Fibroblast of villous mesenchyme (primary cell): ENCODE measurements at places on chromosomes 13 and 19. TPM values are rescaled to one million over a fixed set of nuclear protein-coding genes. Genes with fewer than 3 reads are reported as not detected.
A peak's percentile ranks its signal among the peaks of the same experiment; 100 is the strongest.

- DNase-seq: no peak
Observed at GRCh38 chr13:39960191-39960590, 304.7 kb downstream of the COG6 start.

DNA sequence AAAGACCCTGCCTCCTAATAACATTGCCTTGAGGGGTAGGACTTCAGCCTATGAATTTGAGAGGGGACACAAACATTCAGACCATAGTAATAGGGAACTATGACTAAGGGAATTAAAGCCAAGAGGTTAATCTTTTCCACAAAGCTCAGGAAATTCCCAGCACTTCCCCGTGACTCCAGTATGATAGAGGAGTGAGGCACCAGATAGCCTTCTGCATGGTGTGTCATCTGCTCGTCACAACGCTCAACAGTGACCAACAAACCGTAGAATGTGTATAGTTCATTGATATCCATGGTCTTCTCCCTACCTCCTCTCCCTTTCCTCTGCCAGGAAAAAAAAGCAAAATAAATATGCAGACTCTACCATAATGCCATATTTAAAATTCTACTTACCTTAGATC, 64.4 kb downstream of the B3GLCT start:
- no peak for DNase-seq

- DNase-seq: no peak
Observed at GRCh38 chr19:51204321-51204720, 20.6 kb upstream of the CD33 start.

The LRG1 gene
- total RNA-seq: not detected in 2 replicates

- no peak for DNase-seq
Observed at GRCh38 chr19:38836983-38837626, 5.5 kb upstream of the ECH1 start.

DNA sequence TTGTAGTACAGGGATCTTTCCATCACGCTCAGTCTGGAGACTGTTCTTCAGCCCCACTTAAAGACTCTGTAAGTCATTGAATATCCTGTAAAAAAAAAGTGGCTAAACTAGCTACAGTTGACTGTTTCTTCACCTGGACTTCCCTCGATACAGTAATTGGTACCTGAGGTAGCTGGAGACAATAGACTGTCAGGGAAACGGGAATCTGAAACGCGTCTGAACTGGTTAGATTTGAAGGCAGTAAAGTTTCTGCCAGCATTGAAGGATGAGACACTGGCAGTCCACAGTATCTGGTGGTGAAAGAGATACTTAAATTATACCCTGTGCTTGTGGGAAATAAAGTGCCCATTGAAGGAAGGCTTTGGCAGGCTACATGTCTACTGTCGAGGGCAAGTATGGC, 550.5 kb downstream of the IRS2 start:
- no peak for DNase-seq

DNA sequence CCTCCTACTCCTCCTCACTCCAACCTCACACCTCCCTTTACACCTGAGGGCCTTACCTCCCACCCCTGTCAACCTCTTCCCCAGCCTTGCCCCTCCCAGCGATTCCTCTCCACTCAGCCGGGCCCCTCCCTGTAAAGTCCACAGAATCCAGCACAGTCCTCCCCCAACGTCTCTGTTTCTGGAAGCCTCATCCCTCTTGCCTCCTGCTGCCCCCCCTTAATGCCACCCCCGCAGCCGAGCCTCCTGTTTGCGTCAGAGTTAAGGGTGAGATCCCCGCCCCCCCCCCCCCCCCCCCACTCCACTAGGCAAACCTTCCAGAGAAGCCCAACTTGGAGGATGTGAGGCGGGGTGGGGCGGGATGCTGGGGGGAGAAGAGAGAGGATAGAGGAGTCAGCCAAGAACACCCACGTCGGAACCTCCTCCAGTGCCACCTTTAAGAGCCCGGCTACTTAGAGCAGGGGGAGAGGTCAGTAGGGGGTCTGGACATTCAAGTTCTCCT, 2.1 kb downstream of the UNC13A start:
- no peak for DNase-seq

GRCh38 chr13:37364007-37364406, 234.6 kb downstream of the POSTN start:
- no peak for DNase-seq

The GNG7 gene
- under 0.01 TPM in 1 of 2 replicates, not detected in the other for total RNA-seq

- DNase-seq: no peak
Observed at GRCh38 chr19:11087870-11088505, 1.3 kb upstream of the LDLR start.

GRCh38 chr19:18833141-18833476, 1.4 kb downstream of the UPF1 start:
- DNase-seq: no peak

The SIAH3 gene
- under 0.01 TPM in 1 of 2 replicates, not detected in the other for total RNA-seq

DNA sequence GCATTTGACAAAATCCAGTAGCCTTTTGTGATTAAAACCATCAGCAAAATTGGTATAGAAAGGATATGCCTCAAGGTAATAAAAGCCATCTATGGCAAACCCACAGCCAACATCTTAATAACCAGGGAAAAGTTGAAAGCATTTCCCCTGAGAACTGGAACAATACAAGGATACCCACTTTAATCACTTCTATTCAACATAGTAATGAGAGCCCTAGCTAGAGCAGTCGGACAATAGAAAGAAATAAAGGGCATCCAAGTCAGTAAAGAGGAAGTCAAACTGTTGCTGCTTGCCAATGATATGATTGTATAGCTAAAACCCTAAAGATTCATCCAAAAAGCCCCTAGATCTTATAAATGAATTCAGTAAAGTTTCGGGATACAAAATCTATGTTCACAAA, 1510.3 kb downstream of the PCDH9 start:
- no peak for DNase-seq

- DNase-seq: peak; percentile 70
Observed at GRCh38 chr19:1172353-1173158, 1.5 kb downstream of the SBNO2 start.

DNA sequence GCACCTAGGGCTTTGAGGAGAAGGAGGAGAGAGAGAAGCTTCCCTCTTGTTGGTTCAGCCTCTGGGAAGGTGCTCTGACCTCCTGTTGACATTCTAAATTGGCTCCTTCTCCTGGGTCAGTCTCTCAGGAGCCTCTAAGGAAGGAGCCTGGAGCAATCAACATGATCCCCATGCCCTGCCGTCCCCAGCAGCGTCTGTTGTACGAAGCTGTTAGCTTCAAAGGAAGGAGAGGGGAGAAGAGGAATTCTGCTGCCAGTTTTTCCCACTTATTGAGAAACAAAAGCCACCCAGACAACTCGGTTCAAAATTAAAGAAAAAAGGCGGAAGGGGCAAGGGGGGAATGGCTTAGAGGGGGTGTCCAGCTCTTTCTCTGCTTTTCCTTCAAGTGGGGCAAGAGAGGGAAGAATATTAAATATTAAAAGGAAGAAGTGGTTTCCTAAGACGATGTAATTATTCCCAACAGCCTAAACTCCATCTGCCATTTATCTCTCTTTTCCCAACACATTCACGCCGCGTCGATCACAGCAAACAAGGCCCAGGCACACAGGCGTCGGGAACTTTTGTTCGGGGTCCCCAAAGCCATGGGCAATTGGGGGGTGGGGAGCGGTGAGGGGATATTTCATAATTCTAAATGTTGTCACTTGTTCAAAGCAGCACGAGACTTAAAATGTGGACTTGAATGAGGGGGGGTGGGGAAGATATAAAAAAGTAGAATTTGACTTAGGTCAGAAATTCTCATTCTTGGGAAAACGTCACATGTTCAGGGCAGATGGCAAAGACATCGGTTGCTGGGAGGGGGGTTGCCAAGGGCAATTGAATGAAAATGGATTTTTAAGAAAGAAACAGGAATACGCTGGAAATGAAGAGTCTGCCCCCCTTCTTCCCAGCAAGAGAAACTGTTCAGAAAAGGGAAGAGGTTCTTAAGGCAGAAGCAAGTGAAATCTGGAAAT, 116.8 kb upstream of the CACNA1A start:
- DNase-seq: peak; percentile 3

DNA sequence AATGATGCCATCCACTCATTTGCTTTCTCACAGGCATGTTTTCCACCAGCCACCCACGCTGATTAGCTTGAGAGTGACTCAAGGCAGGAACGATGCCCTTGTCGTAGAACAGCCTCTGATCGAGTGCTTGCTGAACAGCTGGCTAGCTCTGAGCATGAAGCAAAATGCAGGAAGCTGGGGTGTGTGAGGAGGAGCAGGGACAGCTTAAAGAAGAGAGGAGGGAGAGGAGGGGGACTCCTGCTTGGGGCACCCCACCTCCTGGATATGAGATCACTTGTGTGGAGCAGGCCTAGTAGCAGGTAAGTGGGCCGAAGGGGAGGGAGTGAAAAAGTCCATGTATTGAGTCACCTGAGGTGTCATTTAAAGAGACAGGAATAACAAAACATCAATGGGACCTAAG, 48.8 kb downstream of the IRS2 start:
- no peak for DNase-seq

- DNase-seq: no peak
Observed at GRCh38 chr19:45403272-45403671, 1.6 kb downstream of the PPP1R13L start.

DNA sequence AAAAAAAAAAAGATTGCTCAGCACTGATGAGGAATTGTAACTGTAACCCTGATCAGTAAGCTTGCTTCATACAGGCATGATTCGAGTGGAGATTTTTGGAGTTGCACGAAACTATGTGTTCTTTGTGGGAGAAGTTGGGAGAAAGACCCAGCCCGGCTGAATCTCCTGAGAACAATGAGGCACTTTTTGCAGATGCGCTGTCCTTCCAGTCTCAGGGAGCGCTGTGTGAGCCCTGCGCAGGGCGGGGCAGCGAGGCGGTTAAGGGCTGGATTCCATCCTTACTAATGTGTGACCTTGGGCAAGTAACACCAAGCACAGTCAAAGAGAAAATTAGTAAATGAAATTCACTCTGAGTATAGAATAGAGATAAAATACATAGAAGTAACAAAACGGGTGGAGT, 76.9 kb downstream of the SIPA1L3 start:
- DNase-seq: no peak

GRCh38 chr19:53147645-53148044, 11.2 kb downstream of the ZNF347 start:
- no peak for DNase-seq

The METTL21C gene
- not detected in 2 replicates for total RNA-seq

- peak; percentile 60 for DNase-seq
Observed at GRCh38 chr19:17681505-17682125, 6.5 kb downstream of the UNC13A start.

The PCDH20 gene
- under 0.01 and 0.43 TPM in 2 replicates for total RNA-seq

DNA sequence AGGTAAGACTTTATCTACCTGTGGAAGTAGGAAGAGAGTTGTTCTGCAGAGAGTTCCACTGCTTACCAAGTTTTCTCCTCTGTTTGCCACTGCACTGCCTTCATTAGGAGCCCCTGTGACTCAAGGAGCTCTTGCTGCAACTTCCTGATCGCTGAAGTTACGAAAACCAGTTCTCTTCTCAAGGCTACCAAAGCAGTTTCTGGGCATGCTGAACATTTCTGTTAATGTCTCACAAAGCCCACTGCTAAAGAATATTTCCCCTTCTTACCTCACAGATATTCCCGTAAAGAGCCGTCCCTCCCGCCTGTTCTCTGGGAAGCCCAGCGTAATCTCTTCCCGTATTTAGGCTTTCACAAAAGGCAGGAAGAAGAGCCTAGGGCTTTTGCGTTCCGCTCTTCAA, 82.6 kb upstream of the OXGR1 start:
- peak; percentile 85 for DNase-seq

DNA sequence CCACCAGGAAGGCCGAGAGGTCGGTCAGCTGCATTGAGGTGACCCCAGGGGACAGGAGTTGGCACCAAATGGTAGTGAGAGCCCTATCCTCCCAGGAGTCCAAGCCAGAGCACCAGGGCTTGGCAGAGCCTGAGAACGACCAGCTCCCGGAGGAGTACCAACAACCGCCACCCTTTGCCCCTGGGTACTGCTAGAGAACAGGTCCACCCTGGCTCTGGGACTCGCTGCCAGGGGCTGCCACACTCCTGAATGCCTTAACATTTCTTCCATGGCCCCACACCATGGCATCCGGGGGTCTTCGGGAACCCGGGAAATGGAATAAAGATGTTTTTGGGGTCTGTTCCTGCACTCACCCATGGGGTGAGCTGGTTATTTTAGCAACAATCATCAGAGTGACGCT, 14.1 kb downstream of the HSH2D start:
- DNase-seq: no peak

The VASP gene
- total RNA-seq: 158 and 185 TPM in 2 replicates

The TECR gene
- total RNA-seq: 27.4 and 32.0 TPM in 2 replicates

The TEX29 gene
- total RNA-seq: 0.64 TPM in 1 of 2 replicates, not detected in the other

GRCh38 chr13:67117010-67117550, 113.1 kb downstream of the PCDH9 start:
- DNase-seq: peak; percentile 4

The GARIN5A gene
- 0.32 TPM in 1 of 2 replicates, not detected in the other for total RNA-seq

The EDNRB gene
- total RNA-seq: 8.1 and 8.2 TPM in 2 replicates

GRCh38 chr19:7072541-7072940, 3.0 kb downstream of the ZNF557 start:
- no peak for DNase-seq

GRCh38 chr13:93708308-93709075, 481.9 kb downstream of the GPC6 start:
- no peak for DNase-seq

- peak; percentile 80 for DNase-seq
Observed at GRCh38 chr19:12777217-12778016, 2.1 kb upstream of the HOOK2 start.

The ZNF30 gene
- total RNA-seq: 3.2 and 3.9 TPM in 2 replicates

- DNase-seq: peak; percentile 55
Observed at GRCh38 chr13:27542220-27542619, 78.1 kb downstream of the LNX2 start.

The KLK12 gene
- not detected in 2 replicates for total RNA-seq

DNA sequence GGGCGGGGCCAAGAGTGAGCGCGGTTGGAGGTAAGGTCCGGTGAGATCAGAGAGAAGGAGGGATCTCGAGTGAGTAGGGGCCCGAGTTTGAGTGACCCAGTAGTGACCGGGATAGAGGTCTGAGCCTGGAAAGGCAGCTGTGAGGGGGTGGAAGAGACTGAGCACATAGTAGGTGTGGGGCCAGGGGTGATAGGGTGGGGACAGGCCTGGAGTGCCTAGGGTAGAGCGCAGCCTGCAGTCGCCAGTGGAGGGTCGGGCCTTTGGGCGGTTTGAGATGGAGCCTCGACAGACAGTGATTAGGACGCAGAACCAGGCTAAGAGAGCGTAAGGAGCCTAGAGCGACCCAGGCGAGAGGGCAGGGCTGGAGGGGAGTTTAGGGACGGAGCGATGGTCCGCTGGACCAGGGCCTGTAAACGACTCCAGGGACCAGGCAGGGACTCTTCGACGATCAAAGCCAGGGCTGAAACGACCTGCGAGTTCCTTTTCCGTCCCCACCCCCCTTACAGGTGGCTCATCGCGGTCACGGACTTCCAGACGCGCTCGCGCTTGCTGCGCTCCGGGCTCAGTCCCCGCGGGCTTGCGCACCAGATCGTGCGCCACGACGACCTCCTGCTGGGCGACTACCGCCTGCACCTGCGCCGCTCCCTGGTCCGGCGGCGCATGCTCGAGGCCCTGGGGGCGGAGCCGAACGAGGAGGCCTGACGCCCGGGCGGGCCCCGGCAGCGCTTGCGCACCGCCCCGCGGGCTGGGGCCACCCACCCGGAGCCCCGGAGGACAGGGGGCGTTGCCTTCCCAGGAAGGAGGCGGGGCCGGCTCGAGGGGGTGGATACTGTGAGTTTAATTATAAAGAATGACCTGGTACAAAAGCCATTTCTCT, 9.4 kb downstream of the C19orf81 start:
- DNase-seq: peak; percentile 30

GRCh38 chr13:51781246-51782022, 22.5 kb downstream of the DHRS12 start:
- DNase-seq: no peak

The CEACAM1 gene
- total RNA-seq: under 0.01 and 0.97 TPM in 2 replicates

The ZNF578 gene
- 1.6 and 3.9 TPM in 2 replicates for total RNA-seq
